ENCODE measurements at places on chromosomes 6 and 20.

DNA sequence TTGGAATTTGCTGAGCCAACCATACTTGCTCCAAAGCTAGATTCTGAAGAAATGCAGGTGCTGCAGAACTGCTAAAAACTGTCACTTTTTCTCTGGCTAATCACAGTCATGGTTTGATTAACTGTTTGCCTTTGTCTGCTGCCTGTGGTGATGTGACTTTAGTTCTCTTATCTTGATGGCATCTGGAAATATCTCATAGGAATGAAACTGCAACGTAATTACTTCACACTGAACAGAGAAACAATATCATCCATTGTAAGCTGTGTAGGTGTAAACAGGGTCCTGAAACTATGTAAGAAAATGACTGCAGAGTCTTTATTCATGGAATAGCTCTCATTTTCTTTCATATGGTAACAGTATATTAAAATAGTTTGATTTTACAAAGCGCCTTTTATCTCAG lies 721.9 kb upstream of the HS3ST5 start:
- no peak for DNase-seq

DNA sequence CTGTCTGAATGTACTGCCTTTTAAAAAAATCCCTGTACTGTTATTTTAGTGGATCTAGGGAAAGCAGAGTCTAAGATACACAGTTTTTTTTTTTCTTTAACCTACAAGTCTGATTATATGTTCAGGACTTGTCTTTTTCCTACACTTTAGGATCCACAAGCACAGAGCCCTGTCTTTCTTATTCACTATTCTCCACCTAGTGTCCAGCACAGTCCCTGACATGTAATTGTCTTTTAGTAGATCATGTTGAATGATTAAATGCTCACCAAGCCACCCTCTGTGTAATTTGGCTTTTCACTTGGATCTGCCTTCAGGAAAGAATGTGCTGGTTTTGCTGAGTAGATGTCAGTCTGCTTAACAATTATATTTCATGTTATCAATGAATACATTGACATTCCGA lies 35.8 kb upstream of the YWHAB start:
- no peak for DNase-seq

DNA sequence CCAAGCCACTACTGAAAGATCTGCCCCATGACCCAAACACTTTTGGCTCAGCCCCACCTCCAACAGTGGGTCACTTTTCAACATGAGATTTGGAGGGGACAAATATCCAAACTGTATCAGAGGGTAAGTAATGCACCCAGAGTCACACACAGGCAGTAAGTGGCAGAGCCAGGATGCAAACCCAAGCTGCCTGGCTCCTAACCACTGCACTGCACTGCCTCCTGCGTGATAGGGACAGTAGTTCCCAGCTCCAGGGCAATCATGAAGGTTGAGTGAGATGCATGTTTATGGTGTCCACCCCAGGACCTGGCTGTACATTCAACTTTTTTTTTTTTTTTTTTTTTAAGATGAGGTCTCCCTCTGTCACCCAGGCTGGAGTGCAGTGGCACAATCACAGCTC lies 88.2 kb downstream of the TOX2 start:
- DNase-seq = no peak

DNA sequence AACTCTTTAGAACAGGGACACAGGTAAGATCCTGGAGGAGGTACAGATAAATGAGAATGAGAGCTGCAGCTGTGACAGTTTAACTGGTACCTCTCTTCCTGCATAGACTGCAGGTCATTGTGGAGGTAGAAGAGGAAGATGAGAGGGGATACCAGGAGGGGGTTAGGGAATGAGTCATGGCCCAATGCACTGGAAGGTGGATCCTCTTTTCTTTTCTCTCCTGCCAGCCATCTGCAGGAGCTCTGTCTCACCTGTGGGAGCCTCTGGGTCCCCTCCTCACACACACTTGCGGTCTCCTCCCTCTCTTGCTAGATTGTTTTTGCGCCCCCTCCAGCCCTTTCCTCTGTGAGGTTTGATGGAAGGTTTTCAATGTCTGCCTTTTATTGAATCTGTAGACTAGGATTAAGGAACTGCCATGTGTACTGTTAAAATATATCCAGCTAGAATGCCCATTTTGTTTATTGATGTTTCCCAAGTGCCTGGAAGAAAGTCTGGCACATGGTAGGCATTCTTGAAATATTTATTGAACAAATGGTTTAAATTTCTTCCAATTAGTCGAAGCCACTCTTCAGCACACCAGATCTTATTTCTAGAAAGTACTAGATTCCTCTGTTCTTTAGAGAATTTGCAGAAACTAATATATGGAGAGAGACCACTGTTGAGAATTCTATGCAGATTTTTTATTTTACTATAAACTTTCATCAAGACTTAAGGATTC lies 13.0 kb downstream of the C6orf163 start:
- DNase-seq = no peak

DNA sequence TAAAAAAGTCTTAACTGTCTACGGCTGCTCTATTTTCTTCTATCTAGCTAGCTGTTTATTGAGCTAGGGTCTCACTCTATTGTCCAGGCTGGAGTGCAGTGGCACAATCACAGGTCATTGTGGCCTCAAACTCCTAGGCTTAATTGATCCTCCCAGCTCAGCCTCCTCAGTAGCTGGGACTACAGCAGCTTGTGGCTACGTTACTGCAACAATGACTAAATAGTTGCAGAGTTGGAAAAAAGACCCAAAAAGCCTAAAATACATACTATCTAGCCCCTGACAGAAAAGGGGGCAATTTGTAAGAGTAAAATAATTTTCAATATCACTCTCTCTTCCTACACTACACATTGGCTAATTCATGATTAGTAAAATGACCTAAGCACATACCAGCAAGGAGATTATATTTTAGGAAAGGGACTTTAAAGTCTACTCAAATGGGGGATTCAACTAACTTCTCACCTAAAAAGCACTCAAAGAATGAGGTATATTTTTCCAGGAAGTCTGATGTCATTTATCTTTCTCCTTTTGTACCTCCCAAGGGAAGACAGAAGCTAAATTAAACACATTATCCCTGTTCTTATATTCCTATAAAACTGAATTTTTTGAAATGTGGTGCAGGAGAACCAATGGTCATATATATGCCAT lies 82.8 kb downstream of the ZMYND8 start:
- no peak for DNase-seq

DNA sequence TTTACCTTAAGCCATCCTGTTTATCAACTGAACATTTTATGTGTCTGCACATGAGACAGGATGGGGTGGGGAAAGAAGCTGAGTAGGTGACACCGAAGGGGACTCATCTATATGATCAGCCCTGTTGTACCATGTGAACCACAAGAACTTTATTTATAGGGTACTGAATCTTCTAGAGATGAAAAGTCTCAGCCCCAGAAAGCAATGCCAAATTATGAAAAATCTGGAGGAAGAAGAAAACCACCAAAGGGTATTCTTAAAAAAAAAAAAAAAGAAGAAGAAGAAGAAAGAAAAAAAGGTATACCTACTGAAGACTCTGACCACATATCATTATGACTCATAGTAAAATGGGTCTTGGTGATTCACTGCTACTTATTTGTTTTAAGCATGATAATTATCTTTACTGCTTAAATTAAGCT lies 39.8 kb upstream of the HBS1L start:
- DNase-seq = no peak

Measured in caudate nucleus (tissue), 63 donors.